Eye (tissue), 1 donor: ENCODE measurements at places on chromosomes 1 and 21.

DNA sequence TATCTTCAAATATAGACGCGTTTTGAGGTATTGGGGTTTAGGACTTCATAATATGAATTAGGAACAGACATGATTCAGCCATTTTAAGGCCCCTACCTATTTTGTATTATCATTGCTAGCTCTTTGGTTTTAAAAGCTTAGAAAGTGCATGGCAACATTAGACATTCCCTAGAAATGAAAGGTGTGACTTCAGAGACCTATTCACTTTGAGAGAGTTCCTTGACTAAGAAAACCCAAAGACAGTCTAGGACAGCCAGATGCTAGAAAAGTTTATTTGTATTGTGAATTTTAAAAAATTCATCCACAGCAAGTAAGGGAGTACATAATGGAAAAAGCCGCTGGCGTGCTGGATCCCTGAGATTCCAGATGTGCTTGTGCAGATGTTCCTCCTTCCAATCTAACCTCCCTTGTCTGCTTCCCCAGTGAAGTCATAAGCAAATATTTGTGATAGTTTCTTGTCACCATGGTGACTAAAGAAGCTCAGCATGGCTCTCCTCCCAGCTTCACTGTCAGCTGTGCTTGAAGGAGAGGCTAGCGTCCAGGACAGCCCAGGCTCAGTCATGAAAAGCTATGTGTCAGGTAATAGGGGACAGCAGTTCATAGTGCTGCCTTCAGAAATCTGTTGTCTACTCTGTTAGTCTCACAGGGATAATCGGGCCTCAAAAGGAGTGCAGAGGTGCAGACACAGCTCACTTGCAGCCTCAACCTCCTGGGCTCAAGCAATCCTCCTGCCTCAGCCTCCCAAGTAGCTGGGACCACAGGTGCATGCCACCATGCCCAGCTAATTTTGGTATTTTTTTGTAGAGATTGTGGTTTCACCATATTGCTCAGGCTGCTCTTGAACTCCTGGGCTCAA is 34.8 kb downstream of the KPNA6 start:
- DNase-seq = peak; percentile 75

GRCh38 chr1:30515755-30516484 is 207.5 kb downstream of the MATN1 start:
- DNase-seq = no peak

DNA sequence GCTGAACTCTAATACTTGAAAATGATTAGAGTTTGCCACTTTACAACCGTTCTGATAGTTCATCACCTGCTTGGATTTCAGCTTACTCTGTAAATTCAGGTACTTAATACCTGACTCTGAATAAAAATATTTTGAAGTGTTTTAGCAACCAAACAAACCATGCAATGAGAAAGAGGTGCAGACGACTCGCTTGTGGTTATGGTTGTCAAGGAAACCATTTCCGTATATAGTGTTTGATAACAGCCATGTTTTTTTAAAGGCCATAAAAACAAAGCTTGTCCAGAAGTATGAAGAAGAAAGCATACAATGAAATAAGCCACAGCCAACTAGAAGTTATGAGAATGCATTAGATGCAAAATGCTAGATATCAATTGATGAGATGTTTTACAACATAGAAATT is 167.2 kb upstream of the HMCN1 start:
- DNase-seq = no peak

GRCh38 chr21:26804895-26805609 is 40.2 kb downstream of the ADAMTS1 start:
- DNase-seq = no peak

DNA sequence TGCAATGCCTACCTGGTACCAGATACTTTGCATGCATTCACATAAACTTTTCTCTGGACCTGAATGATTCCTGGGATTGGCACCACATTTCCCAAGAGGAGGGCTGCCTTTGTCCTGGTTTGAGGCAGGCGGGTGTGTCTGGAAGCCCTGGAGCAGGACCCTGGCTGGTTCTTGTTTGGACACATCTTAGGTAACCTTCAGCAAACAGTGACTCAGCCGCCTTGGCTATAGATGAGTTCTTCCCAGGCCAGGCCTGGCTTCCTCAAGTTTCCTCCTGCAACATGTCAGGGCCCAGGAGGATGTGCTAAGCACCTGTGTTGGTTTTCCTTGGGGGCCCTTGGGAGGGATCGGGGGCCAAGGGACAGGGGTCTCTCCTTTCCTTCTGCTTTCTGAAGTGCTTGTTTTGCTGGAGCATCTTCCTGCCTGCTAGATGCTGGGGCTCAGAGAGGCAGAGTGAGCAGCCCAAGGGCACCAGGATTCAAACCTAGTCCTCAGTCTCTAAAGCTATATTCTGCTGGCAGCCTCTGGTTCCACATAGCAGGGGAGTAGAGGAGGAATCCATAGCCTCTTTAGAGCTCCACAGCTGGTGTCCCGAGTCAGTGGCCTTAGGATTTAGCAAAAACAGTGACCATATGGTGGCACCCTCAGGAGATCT is 38.2 kb downstream of the PAX7 start:
- no peak for DNase-seq

- no peak for DNase-seq
Measured at GRCh38 chr21:18722193-18722592, 318.6 kb upstream of the TMPRSS15 start.

GRCh38 chr1:175383239-175383638 is 190.7 kb upstream of the KIAA0040 start:
- no peak for DNase-seq

GRCh38 chr1:25821630-25822091 is 1.9 kb downstream of the MTFR1L start:
- no peak for DNase-seq

DNA sequence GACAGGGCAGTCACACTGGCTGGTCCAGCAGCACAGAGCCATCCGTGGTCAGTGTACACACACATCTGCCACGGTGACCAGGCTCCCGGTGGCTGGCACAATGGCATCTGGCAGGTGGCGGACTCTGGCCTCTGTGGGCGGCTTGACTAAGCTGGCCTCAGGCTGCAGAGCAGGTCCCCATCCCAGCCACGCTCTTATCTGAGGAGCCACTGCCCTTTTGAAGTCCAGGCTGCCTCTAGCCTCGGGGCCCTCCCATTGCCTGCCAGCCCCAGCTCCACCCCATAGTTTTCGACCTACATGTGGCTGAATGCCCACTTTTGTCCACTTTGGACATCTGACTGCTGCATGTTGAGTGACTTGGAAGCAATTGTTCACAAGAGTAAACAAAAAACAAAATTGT is 29.9 kb upstream of the EDN2 start:
- no peak for DNase-seq
